ENCODE measurements at places on chromosomes 2 and 18. TPM values are rescaled to one million over a fixed set of nuclear protein-coding genes. Genes with fewer than 3 reads are reported as not detected.
A peak's percentile ranks its signal among the peaks of the same experiment; 100 is the strongest.

- DNase-seq, result no peak
Observed at GRCh38 chr2:146912536-146912935, 932.3 kb upstream of the ACVR2A start.

The MSTN gene
- not detected for total RNA-seq

The EVX2 gene
- not detected for total RNA-seq

DNA sequence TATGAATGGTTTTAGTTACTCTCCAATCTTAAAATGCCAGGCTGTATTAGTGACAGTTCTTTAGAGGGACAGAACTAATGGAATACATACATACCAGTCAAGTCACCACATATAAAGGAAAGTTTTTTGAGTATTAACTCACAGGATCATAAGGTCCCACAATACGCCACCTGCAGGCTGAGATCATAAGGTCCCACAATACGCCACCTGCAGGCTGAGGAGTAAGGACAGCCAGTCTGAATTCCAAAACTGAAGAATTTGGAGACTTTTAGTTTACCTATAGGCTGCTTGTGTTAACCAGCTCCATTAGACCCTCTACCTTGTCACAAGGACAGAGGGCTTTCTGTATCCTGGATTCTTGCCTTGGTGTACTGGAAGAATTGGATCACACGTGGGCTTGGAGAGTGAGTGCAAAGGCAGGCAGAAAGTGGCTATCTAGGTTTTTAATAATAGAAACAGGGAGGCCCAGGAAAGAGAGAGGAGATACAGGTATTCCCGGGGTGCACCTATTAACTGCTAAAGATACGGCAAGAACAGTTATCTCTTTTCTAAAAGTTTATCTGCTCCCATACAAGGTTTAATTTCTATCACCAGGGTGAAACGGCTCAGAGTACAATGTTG, 234.9 kb upstream of the CYRIA start:
- peak; percentile 86 for DNase-seq

- peak; percentile 84 for DNase-seq
Observed at GRCh38 chr2:904246-905024, 46.2 kb upstream of the SNTG2 start.

DNA sequence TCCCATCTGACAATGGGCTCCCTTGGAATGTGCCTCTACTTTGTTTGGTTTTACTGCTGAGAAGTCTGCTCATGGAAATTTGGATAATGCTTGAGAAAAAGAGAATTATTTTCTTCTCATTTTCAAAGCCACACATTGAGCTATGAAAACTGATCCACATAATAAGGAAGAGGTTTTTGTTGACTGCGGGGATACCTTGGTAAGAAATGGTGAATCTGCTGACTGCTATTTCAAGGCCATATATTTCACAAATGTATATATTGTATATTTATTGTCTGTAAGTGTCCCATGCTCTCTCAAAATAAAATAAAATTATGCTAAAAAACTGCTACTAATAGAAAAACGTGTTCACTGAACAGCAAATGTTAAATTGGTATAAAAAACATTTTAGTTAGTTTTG, 15.1 kb downstream of the SH3YL1 start:
- no peak for DNase-seq
